ENCODE measurements at places on chromosomes 2 and 18.
A peak's percentile ranks its signal among the peaks of the same experiment; 100 is the strongest.

DNA sequence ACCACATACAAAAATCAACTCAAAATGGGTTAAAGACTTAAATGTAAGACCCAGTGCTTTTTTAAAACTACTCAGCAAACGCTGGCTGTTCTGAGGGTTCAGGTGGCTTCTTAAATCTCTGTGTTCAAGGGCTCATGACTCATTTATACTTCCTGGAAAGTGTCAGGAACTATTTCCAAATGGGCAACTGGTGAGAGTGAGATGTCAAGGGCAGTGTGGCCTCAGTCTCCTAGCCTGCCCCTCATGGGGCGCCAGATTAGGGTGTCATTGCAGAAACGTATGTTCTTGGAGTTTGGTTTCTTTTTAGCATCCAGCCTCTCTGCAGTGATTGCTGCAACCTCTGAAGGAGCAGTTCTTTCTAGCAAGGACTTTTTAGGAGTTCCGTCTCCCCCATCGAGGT lies 485.4 kb downstream of the TNS1 start:
- DNase-seq: no peak

- DNase-seq: no peak
Measured at GRCh38 chr2:124316133-124316532, 291.0 kb downstream of the CNTNAP5 start.

GRCh38 chr2:32792416-32792815 lies 154.3 kb upstream of the LTBP1 start:
- DNase-seq: no peak

- DNase-seq: no peak
Measured at GRCh38 chr18:1048032-1048431, 143.4 kb downstream of the ADCYAP1 start.

GRCh38 chr2:127810619-127811396 lies at the start of gene WDR33:
Gene WDR33 (minus strand): TSS chr2:127811171. CDS start chr2:127770981, 40,190 bp downstream.
- peak; percentile 95 for DNase-seq

DNA sequence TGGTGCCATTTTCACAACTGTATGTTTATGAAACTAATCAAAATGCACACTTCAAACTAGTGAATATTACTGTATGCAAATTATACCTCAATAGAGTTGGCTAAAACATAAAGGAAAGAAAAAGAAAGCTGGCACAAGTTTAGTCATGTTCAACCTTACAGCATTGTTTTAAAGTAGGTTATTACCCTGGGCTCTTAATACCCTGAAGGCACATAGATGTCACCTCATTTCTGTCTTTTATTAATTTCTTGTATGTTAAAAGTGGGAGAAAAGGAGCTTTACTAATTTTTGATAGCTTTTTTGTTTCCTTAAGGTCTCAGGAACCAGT lies 32.7 kb downstream of the TMEM131 start:
- no peak for DNase-seq

DNA sequence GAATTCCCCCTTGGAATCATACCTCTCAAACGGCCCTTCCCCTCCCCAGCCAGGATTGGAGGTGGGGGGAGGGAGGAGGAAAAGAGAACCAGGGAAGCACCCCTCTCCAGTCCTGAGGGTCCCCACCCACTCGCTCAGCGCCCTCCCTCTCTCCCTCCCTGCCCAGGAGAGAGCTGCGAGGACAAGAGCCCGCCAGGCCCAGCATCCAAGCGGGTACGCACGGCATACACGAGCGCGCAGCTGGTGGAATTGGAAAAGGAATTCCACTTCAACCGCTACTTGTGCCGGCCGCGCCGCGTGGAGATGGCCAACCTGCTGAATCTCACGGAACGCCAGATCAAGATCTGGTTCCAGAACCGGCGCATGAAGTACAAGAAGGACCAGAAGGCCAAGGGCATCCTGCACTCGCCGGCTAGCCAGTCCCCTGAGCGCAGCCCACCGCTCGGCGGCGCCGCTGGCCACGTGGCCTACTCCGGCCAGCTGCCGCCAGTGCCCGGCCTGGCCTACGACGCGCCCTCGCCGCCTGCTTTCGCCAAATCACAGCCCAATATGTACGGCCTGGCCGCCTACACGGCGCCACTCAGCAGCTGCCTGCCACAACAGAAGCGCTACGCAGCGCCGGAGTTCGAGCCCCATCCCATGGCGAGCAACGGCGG lies 14.4 kb downstream of the HOXD3 start:
- no peak for DNase-seq

GRCh38 chr2:46157072-46157965 lies 139.9 kb upstream of the EPAS1 start:
- no peak for DNase-seq

GRCh38 chr18:68314403-68314802 lies 400.5 kb downstream of the TMX3 start:
- no peak for DNase-seq

DNA sequence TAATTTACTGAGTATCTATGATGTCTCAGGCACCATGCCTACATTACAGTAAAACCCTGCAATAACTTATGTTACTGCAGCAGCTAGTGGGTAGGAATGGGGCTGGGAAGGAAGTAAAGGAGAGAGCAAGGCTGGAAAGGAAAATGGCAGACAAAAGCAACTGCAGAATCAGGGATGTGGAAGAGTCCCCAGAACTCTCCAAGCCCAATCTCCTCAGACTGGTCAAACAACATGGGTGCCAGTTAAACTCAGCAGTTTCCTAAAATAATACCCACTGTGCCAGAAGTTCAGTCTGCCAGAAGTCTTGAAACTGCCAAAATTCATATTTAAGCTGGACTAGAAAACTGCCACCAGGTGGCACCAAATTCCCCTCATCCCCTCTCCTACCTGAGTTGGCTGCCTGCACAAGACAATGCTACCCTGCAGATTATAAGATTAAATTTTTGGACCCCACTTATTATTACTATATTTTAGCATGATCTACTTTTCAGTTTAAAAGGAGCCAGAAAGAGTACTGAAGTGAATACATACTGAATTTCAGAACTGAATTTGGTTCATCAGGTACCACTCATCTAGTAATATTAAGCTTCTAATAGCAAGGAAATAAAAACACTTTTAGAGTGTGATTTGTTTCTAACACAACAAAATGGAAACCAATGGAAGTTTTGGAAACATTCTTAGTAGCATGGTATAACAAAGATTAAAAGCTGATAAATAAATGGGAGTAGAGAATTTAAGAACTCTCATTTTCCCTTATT lies 86.8 kb upstream of the DNER start:
- peak; percentile 72 for DNase-seq

GRCh38 chr2:108351889-108352288 lies 25.9 kb upstream of the SULT1C4 start:
- DNase-seq: no peak

DNA sequence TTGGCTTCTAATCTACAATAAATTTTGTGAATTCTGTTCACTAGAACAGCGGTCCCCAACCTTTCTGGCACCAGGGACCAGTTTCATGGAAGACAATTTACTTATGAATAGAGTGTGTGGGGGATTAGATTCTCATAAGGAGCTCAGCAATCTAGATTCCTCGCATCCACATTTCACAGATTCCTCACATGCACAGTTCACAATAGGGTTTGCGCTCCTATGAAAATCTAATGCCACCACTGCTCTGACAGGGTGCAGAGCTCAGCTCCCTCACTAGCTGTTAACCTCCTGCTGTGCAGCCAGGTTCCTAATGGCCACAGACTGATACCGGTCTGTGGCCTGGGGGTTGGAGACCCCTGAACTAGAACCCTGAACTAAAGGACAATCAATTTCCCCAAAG lies 1568.6 kb upstream of the NXPH2 start:
- DNase-seq: no peak

DNA sequence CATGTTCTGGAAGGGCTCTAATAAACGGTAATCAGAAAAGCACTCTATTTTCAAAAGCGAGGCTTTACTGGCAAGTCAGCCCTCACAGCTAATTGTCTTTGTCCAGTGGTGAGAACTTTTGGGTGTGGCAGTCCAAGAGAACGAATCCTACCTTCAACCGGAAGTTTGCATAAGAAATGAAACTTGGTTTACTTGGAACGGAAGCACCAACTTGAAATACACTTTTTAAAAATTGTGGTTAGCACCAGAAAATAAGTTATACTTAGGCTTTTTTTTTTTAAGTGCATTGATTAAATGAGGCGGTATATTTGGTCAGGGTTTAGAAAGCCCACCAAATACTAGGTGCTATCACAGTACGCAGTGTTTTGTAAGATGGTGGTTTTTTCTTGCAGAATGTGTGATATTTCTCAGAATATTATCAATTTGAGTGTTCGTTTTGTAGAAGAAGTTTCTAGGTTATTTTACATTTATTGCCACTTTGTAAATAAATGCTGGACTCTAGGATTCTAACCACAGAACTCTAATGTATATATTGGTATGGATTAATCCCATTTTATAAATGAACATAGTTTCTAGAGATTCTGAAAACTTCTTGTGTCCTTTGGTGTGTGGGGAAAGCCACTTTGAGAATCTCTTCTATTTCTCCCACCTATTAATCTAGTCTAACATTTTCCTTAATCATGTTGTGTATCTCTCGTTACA lies 1.2 kb downstream of the MYL12A start:
- no peak for DNase-seq

- no peak for DNase-seq
Measured at GRCh38 chr2:220269367-220269766, 641.9 kb downstream of the SLC4A3 start.

DNA sequence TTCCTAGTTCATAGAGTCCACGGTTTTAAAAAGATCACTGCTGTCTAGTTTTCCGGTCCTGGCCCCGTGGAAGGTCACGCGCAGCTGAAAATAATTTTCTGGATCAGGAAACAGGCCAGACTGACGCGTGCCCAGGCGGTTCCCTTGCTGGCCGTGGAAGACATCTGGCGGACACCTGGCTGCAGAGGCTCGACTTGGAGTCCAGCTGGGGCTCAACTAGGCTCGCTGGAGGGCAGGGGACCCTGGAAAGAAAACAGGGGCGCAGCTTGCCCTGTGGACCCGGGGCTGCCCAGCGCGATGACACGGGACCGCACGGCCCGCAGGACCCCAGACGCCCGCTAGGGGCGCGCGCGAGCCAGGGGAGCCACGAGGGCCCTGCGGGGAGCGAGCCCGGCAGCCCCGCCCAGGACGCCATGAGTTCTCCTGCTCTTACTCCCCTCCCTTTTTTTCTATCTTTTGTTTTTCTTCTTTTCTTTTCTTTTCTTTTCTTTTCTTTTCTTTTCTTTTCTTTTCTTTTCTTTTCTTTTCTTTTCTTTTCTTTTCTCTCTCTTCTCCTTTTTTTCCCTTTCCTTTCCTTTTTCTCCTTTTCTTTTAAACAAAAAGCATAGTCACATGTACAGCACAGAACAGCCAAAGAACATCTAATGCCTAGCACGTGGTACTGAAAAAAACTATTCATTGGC lies 43.2 kb upstream of the UBE2F start:
- DNase-seq: peak; percentile 89

All from activated naive CD4-positive, alpha-beta T cell treated with anti-CD3 and anti-CD28 coated beads, Interleukin-2, amount 50 U/mL, for 16 hours (primary cell).